ENCODE measurements at places on chromosomes 7 and 10.

DNA sequence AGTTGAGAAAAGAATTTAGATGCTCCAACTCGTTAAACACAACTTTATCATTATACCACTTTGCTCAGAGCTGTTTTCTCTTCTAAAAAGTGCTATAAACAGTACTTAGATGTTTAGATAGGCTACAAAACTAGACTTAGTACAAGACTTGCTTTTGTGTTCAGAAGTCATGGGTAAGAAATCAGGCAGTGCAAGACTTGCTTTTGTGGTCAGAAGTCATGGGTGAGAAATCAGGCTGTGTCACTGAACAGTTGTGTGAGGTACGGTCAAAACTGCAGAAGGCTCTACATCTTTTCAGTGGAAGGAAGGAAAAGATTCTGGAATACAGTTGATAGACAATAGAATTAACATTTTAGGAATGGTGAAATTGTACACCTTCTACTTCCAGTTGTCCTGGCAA lies 239.7 kb downstream of the DNAJB9 start:
- DNase-seq = no peak

GRCh38 chr7:139049936-139050335 lies 14.1 kb upstream of the ZC3HAV1L start:
- DNase-seq = no peak

GRCh38 chr7:33964417-33965182 lies 59.3 kb downstream of the BMPER start:
- no peak for DNase-seq

GRCh38 chr10:71525721-71526120 lies 129.0 kb downstream of the CDH23 start:
- no peak for DNase-seq

- no peak for DNase-seq
These were observed 954 bp upstream of the MLXIPL start for GRCh38 chr7:73625276-73625675.

DNA sequence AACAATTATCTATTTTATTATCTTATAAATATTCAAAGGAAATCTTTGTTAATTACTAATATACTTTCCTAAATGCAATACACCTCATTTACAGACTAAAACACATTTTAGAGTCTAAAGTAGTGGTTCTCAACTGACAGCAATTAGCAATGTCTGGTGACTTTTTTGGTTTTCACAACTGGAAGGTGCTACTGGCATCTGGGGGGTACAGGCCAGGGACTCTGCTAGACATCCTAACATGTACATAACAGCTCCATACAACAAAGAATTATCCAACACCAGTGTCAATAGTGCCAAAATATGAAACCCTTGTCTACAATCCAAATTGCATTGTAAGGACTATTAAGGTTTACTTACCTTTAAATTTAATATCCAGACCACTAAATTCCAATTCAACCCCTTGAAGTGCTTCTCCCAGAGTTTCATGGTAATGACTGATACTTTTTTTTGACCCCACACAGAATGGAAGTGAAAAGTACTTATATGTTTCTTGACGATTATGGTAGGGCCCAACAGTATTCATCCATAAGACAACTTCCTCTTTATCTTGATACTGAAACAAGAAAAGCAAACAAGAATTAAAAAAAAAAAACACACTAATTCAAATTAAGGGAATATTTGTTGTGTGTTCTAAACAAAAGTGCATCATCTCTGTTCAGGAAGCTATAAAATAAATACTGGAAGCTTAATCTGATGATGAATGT lies 10.4 kb downstream of the TM9SF3 start:
- DNase-seq = no peak

DNA sequence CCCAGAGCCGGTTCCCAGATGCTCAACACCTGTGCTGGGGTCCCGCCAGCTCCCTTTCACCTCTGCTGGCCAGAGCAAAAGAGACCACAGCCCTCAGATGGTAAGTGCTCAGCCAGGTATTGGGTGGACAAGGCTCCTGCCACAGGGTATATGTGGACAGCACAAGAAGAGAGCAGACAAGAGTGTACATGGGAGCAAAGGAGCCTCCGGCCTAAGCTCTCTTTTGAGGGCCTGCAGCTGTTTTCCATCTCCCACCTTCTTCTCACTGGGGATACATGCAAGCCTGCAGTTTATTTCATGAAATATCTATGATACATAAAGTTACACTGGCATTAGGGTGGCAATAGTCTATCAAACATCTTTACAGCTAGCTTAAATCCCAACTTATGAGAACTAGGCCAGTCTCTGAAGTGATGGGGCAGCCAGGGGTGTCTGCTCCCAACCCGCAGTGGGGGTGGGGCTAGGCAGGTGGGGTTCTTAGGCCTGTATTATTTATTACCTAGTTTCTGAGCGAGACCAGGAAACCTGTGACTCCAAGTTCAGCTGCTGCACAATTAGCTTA lies 50.4 kb upstream of the DDC start:
- no peak for DNase-seq

DNA sequence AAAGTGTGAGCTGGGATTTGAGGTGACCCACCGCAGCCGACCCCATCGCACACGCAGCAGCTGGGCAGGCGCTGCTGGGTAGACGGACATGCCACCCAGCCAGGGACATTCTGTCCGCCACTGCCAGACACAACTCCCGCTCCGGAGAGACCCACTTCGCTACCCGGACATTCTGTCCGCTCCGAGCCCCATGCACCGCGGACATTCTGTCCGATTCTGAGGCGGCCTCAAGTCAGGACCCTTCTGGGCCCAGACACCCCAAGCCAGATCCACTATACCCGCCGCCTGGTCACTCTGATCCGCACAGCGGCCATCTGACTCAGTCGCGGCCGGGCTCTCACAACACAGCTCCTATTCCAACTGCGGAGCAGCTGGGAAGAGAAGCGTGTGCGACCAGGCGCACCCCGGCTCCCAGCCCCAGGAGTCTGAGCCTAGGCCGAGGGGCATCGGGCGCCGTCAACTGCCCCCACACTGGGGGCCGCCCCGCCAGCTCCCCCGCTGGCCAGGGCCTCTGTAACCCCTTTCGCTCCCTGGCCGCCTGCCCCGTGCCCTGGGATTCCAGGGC lies 763 bp downstream of the PITX3 start:
- no peak for DNase-seq

DNA sequence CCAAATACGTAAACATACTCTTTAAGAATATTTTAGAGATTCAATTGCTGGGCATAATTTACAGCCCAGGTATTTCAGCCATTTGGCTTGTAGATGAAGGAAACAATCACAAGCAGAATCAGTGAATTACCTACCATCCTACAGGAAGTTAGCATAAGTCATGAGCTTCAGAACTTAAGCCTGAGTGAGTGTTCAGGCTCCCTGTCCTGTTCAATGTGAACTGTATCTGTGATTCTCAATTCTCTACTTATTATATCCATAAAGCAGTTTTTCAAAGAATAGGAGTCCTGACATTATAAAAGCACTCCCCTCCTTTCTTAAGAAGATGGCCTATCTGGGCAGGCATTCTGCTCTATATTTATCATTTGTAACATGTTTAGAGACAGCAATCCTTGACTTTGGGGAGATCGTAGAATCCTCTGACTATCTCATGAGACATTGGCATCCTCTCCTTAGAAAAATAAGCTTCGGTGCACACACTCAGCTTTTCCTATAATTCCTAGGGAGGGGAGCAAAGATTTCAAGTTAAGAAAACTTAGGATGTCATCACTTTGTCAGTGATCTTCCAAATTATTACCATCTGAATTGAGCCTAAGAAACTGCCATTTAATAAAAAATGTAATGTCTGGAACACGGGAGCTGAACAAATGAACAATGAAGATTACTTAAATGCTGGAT lies 645.2 kb upstream of the IGFBP3 start:
- DNase-seq = no peak

DNA sequence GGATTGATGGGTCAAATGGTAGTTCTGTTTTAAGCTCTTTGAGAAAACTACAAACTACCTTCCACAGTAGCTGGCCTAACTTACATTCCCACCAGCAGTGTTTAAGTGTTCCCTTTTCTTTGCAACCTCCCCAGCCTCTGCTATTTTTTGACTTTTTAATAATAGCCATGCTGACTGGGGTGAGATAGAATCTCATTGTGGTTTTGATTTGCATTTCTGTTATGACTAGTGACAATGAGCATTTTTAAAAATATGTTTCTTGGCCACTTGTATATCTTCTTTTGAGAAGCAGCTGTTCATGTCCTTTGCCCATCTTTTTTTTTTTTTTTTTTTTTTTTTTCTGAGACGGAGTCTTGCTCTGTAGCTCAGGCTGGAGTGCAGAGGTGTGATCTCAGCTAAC lies 155.2 kb upstream of the BMPER start:
- no peak for DNase-seq

DNA sequence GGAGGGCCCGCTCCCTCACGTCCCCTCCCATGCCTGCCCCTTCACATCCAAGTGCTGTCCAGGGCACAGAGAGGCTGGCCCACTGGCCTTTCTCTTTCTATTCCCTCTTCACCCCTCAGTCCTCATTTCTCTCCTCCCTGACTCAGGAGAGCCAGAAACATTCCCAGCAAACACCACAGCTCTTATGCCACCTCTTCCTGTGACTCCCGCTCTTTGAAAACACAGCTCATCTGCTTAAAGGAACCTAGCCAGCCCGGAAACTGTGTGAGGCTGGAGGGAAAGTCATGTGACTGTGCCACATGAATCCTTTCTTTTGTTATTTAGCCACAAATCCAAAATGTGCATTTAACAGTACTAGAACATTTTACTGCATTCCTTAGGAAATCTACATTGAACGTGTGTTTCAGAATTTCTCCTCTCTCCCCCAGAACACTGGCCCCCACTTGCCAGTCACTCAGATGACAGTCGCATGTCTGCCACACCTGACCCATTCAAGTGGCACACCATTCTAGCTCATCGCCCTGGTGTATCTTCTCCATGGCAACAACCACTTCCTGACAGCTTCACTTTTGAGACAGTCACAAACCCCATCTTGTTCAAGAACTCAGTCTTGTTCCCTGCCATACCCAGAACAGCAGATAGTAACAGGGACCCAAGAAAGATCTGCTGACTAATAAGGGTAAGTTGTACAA lies 42.8 kb downstream of the GRB10 start:
- peak; percentile 24 for DNase-seq

DNA sequence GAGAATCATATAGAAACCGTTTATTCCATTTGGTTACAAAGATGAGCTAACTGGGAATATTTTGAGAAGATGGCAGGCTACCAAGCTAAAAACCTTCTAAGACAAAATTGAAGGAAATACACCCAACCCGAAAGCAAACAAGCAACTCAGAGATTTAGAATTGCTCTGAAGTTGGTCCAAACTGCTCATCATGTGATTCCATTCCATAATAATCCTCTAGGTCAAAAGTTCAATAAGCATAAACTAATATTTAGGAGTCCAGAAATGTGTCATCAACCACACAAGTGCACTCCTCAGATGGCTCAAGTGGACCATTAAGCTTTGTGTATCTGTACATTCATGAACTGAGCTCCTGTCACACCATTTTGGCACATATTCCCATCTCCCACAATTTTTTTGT lies 28.7 kb downstream of the DGKI start:
- no peak for DNase-seq

DNA sequence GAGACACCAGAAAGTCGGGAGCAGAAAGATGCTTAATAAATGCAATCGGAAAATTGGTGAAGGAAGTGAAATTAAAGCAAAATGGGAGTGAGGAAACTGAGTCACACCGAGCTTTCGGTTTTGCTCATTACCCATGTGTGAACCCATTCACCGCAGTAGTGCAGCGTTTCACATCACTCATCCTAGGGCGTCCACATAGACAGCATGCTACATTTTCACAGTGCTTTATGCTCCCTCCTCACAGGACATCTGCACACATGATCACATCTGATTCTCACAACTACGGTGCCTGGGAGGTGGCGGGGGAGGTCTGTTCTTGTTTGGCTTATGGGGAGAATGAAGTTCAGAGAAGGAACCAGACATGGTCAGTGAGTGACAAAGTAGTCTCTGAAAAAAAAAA lies 36.6 kb upstream of the ATP6V0A4 start:
- no peak for DNase-seq

DNA sequence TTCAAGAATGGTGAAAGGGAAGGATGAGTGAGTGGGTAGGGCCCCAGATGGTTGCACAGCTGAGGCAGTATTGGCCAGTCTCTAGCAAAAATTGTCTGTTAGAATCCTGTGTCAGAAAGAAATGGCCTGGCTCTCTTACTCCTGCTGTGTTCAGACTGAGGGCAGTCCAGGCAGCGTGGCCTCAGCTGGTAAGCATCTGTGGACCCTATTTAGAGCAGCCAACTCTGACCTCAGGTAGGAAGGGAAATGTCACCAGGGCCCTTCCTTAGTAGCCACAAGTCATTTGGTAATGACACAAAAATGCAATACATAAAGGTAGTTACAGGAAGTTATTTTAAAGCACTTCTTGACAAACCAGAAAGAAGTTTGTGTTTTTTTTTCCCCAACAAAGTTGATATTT lies 1194.7 kb downstream of the CNTNAP2 start:
- DNase-seq = no peak

GRCh38 chr7:108324053-108325038 lies 131.9 kb downstream of the NRCAM start:
- DNase-seq = no peak

- DNase-seq = no peak
These were observed 198.9 kb downstream of the WDR37 start for GRCh38 chr10:1255118-1255517.

- DNase-seq = no peak
These were observed 1.0 kb upstream of the LYZL2 start for GRCh38 chr10:30630571-30630970.

DNA sequence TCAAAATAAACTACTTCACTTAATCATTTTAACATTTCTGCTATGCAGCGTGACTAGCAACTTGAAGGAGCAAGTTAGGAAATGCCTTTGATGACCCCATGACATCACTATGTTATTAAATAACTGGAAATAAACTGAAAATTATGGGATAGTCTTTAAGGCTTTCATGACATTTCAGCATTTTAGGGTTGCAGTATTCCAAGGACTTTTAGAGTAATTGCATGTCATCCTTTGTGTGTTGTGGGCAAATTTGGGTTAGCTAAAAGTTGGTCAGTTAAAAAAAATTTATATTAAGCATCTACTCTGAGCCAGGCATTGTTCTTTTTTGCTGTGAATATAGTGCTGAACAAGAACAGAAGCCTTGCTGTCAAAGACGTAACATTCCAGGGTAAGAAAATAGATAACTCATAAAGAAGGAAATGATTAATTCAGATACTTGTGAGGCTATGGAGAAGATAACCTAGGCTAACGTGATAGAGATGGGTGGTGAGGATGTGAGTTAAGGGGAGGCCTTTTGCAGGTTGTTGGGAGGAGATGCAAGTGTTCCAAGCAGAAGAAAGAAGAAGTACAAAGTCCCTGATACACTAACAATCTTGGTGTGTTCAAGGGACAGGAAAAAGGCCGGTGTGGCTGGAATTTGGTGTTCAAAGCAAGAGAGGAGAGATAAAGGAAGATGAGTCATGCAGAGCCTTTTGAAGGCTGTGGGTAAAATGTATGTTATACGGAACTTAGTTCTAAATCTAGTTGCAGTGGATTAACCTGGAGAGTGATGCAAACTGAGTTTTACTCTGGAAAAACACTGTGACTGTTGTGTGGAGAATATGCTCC lies 610.2 kb downstream of the AUTS2 start:
- DNase-seq = no peak

DNA sequence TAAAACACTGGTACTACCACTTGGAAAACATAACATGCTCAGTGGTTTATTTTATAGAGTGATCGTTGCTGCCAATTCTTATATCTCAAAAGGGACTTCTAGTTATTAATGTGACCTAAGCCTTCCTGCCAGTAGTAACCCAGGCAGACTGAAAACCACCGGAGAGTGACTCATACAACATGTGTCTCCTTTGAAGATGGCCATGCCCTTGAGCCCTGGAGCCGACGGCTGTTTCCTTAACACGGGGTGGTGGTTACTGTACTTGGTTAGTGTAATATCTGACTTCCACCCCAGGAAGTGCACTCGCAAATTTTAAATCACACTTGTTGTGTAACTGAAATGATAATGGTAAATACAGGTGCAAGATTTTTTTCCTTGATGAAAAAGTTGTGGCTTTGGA lies 30.5 kb downstream of the JAKMIP3 start:
- DNase-seq = no peak

All from stimulated activated CD8-positive, alpha-beta memory T cell treated with anti-CD3 and anti-CD28 coated beads, Interleukin-7, amount 100 ng/mL, for 1 hour (primary cell).